ENCODE measurements at places on chromosomes 1 and 21.

GRCh38 chr1:219564109-219564508 is 48.8 kb downstream of the ZC3H11B start:
- ATAC-seq, result no peak

- ATAC-seq, result no peak
These were observed 5.2 kb upstream of the SF3A3 start for GRCh38 chr1:37994886-37995566.

GRCh38 chr1:31064111-31064717 is 1.3 kb downstream of the PUM1 start:
- ATAC-seq, result no peak

DNA sequence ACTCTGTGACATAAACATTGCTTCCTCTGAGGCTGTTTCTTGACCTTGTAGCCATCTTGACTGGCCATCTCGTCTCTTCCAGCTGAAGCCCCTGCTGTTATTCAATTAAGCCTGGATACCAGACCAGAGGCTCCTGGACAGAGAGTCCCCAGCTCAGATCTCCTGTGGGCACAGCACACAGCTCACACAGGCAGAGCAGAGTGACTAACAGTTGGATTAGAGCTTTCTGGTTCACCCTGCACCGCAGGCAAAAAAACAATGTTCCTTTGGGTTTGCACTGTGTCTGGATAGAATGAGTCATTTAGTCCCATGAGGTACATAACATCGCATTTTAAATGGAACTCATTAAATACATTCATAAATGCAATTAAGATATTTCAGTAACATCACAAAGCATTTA is 33.4 kb upstream of the USH2A start:
- ATAC-seq, result peak; percentile 90

DNA sequence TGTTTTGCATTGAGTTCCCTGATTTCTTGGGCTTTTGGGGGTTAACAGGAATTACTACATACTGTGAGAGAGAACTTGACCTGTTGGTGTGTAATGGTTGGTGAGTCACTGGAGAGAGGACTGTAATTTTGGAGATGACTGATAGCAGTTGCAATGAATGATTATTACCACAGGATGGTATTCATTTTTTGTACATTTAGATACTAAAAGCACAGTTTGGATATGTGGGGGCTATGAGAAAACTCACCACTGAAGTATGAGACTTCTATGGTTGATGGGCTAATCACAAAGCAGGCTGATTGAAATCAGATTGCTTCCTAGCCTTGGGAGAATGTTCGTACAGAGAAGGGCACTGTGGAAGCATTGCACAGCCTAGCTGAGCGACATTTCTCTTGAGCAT is 1571.3 kb upstream of the PRMT6 start:
- peak; percentile 73 for ATAC-seq

DNA sequence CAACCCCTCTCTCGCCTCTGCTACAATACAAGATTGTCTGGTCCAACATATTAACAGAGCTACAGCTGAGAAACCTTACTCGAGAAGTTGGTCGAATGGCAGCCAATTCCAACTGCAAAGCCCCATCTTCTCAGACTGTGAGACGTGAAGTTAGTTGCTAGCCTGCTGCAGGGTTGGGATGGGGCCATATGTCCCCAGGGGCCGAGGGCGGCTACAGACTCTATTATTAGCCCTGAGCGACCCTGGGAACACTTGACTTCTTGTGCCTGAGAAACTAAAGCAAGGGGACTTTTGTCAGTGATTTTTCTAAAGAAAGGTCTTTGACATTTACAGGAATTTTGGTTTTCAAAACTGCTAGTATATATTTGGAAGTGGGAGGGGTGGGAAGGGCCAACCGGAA is 13.7 kb downstream of the NCF2 start:
- no peak for ATAC-seq

DNA sequence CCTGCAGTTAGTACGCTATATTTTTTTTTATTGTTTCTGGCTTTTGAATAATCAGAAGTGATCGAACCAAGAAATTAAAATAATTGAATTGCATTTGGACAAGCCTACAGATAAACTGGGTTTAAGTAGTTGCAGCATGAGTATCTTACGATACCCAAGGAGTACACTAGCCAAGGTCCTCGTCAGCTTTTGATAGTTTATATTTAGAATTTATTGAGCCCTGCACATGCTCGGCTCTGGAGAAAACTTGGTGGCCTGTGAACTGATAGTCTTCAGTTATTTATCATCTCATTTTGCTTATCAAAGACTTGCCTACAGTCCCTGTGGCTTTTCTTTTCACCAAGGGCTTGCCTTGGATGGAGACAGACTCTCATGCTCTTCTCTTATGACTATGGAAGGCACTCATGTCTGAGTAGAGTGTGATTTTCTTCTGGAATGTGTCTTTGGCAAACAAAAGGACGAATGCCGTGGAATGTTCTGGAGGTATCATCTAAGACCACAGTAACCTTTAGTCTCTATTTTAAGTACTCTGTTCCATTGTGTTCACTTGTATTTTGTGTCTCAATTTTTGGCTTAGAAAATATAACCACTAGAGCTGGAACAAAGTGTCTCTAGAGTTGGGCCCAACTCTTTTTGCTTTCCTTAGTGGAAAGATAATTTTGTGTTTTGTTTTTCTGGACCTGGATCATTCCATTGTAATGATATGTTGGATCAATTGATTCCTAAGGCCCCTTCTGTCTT is 35.9 kb downstream of the BCL9 start:
- ATAC-seq, result no peak

DNA sequence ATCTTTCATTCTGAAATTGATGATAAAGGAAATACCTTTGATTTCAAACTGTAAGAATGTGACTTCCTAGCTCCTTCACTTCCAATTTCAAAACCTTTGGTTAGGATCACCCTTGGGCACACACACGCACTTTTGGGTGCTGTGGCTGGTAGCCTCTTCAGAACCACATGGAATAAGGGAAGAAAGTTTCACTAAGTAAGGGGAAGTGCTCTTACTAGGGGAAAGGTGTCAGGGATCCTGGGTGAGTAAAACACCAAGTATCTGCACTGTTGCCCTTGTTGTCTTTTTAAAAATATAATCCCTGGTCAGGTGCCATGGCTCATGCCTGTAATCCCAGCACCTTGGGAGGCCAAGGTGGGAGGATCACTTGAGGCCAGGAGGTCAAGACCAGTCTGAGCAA is 132.4 kb downstream of the SDCCAG8 start:
- ATAC-seq, result no peak

- peak; percentile 66 for ATAC-seq
These were observed at the start of gene ETNK2 for GRCh38 chr1:204151552-204152309. Gene ETNK2, minus strand, starts transcription at chr1:204152044. Its CDS starts 192 bp downstream, at chr1:204151852.

- no peak for ATAC-seq
These were observed 24.0 kb upstream of the WASF2 start for GRCh38 chr1:27513958-27514357.

DNA sequence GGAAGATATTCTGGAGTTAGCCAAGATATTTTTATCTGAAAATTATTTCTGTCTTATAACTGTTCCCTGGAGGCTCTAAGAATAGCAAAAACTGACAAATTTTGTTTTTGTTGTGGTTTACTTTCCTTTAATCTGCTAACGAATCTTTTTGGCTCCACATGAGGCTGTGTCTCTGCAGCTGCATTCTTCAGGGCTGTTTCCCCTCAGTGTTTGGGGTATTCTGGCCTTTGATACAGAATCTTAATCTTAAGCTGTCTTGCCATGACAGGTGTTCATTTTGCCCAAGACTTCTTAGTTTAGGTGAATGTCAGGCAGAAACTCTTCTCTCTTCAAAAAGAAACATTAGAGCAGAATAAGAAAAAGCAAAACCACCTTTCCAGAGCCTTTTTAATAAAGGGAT is 83.8 kb downstream of the GABPA start:
- ATAC-seq, result no peak

GRCh38 chr1:52455686-52456085 is 51.3 kb downstream of the PRPF38A start:
- no peak for ATAC-seq

GRCh38 chr1:36390411-36390810 is 4.7 kb upstream of the STK40 start:
- ATAC-seq, result no peak

- ATAC-seq, result peak; percentile 79
These were observed 41.6 kb upstream of the MTR start for GRCh38 chr1:236753516-236753915.

DNA sequence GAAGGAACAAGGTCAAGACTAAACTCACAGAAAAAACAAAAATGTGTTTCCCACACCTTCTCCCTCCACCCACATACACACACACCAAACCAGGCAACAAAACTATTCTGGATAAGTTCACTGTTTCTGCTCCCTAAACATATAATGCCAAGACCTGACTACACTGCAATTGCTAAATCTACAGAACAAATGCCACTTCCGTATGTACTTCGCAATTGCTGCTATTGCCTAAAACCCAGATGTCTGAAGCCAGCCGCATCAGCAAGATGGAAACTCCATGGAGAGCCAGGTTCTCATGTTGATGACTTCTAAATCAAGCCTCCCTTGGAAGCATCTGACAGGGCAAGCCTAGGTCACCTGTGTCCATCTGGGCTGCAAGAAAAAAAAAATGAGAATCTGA is 8.3 kb upstream of the AIM2 start:
- ATAC-seq, result no peak

- ATAC-seq, result no peak
These were observed 223.1 kb downstream of the CAMTA1 start for GRCh38 chr1:7008331-7008730.

- no peak for ATAC-seq
These were observed 137.6 kb upstream of the SGIP1 start for GRCh38 chr1:66396212-66396890.

- no peak for ATAC-seq
These were observed 31.3 kb downstream of the ACOT11 start for GRCh38 chr1:54579337-54579781.

DNA sequence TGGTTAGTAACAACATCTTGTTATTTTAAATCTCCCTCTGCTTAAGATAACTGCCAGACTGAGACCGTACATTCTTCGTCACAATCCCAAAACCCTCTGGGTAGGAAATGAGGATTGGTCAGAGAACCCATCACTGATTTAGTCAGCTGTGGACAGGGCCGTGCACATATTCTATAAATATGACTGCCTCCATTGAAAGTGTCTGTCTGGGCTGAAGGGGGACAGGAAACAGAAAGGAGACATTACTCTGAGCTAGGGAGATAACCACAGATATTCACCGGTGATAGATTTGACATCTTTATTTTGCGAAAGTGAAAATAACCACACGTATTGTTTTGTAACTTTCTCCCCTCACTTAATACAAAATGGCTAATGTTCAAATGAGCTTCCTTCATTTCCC is 36.9 kb upstream of the ST6GALNAC5 start:
- peak; percentile 81 for ATAC-seq

DNA sequence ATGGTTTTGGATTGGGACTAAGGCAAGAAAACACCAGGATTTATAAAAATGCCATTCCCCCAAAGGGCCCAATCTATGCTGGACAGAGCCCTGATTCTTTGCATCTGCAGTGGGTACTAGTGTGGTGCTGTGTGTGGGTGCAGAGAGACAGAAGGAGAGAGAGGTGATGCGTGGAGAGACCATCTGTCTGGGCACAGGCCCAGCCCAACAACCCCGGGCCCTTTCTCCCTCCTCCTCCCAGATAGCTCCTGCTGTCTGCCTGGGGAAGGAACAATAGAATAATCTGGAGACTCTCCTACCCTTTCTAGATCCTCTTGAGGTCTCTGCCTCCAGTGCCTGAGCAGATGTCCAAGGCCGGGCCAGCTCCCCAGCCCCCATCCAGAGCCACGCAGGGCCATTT is 15.1 kb downstream of the KIAA1614 start:
- peak; percentile 4 for ATAC-seq

Measured in SK-N-SH treated with all-trans-retinoic acid at 6 μM for 48 hours (cell line).